ENCODE measurements at places on chromosomes 13 and 19.

DNA sequence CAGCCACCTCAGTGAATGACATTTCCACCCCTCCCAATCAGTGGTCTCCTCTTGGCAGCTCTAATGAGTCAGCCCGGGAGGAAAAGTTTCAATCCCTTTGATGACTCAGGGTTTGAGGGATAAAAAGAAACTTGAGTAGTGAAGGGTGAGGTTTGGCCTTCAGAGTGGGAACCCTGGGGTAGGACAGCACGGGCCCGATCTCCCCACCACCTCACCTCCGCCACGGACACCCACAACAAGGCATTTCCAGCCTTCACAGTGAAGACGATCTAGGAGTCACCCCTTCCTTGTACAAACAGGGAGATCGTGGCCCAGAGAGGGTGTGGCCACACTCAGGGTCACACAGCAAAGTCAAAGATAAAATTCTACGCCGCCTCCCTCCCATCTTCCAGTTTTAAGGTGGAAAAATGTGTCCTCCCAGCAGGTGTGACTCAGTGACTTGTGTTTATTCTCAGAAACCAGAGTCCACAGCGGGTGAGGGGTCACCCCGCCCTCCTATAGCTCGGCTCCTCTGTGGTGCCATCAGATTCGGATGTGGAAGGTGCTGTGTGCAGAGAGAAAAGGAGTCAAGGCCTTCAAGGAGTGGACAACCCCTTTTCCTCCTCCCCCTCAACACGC, 12.3 kb downstream of the CIB3 start:
- no peak for DNase-seq

DNA sequence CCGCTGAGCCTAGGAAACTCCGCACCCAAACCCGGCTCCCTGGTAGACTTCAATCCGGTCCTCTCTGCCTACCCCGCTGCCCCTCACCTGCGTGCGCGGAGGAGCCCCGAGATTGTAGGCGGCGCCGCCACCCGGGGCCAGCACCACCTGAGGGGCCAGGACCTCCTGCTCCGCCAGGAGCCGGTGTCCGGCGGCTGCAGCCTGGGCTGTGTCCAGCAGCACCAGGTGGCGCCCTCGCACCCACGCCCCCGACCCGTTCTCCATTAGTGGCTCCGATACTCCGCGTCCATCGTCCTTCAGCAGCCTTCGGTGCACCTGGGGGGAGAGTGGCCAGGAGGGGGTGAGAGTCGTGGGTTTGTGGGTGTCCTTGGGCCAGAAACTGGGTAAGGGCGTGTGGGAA, 18.5 kb downstream of the MAN2B1 start:
- DNase-seq: no peak

DNA sequence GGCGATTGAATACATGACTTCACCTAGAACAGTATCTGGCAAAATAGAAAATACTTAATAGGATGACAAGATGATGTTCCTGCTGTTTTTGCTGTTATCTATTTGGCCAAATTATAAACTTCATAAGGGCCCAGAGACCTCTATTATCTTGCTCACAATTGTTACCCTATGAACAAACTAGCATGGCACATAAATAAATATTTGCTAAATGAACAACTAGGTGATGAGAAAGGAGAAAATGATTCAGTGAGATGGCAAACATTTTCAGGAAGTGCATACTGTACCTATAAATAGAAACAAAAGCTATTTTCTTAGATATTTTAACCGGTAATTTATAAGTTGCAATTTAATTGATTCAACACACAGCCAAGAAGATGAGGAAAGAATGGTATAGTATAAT, 78.4 kb downstream of the FAM216B start:
- no peak for DNase-seq

- no peak for DNase-seq
Measured at GRCh38 chr13:107374038-107374437, 806.1 kb upstream of the ARGLU1 start.

DNA sequence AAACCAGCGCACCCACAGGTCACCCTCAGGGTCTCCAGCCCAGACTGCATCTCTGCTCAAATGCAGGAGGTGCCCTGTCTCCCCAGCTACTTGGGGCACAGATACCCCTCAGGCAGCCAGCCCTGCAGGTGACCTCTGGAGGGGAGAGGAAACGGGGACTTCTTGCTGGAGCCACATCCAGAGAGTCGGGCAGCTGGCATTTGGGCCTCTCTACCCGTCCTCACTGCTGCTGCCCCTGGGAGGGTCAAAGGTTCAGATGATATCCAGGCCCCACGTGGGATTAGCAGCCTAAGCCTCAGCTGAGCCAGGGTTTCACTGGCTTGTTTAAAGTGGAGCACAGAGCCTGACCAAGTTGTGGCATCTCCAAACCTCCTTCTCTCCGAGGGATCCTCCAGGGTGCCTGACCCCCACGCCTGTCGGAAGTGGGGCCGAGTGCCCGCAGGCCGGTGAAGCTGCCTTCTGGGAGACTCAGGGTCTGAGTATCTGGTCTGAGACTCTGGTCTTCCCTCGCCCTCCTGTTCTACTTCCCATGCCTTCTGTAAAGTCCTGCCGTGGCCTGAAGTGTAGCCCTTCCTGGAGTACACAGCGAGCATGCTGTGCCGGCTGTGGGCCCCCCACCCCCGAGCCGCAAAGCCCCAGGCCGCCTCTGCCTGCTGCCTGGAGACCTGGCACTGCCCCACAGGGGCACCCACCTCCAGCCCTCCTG, 2.1 kb downstream of the RASA3 start:
- DNase-seq: no peak

DNA sequence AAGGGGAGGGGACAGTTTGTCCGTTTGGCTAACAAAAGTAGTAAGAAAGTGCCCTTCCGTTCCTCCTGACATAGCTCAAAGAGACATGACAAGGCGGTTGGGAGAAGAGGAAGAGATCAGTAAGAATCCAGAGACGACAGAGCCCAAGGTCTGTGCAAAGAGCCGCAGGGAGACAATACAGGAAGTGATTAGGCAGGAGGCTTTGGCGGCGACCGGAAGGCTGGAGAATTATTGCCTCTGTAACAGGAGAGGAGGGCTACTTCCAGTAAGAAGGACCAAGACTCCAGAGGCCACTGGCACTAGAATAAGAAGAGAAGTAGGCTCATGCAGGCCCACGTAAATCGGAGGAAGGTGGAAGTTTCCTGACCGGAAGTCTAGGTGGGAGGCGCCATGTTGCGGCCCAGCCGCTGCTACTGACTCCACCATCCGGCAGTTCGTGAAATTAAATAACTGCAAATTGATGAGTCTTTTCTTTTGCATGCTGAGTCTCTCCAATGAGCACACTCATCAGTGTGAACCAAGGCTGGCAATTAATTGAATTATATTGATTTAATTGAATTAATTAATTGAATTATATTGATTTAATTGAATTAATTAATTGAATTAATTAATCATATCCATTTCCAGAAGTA, 9.9 kb downstream of the RFX2 start:
- no peak for DNase-seq

DNA sequence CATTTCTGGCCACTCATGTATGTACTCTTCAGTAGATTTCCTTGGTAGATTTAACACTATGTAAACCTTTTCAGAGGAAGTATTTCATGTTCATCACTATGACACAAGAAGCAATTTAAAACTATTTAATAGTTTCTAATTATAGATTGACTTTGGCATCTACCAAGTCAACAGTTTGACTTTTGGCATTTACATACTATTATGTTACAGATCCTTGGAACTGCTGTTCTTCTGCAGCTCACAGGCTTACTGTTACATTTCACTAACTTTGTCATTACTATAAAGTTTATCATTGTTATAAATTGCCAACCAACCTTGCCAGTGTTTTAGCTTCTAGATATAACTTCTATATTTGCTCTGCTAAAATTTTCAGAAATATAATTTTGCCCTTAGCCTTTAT, 18.7 kb downstream of the SUPT20H start:
- DNase-seq: no peak

- no peak for DNase-seq
Measured at GRCh38 chr19:50723069-50723468, at the start of gene CLEC11A. Gene CLEC11A, plus strand, starts transcription at chr19:50723364. Its CDS starts 162 bp downstream, at chr19:50723526.

- no peak for DNase-seq
Measured at GRCh38 chr13:59746291-59746962, 417.3 kb downstream of the DIAPH3 start.

GRCh38 chr13:78187781-78188180, 269.1 kb upstream of the EDNRB start:
- no peak for DNase-seq

DNA sequence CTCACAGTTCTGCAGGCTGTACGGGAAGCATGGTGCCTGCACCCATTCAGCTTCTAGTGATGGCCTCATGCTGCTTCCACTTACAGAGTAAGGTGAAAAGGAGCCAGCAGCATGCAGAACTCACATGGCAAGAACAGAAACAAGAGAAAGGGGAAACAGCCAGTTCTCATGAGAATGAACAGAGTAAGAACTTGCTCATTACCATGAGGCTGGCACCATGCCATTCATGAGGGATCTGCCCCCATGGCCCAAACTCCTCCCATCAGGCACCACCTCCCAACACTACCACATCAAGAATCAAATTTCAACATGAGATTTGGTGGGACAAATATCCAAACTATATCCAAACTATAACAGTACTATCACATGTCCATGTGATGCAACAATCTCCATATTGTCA, 72.1 kb downstream of the KATNAL1 start:
- no peak for DNase-seq

DNA sequence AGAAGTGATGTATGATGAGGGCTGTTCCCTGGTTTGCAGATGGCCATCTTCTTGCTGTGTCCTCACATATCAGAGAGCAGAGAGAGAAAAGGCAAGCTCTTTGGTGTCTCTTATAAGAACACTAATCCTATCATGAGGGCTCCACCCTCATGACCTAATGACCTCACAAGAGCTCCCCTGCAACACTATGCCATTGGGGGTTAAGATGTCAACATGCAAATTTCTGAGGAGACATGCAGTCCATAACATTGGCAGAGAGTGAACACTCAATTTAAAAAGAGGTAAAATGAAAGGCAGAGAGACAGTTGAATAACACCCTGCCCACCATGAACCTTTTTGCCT, 10.9 kb downstream of the FAM187B start:
- no peak for DNase-seq

DNA sequence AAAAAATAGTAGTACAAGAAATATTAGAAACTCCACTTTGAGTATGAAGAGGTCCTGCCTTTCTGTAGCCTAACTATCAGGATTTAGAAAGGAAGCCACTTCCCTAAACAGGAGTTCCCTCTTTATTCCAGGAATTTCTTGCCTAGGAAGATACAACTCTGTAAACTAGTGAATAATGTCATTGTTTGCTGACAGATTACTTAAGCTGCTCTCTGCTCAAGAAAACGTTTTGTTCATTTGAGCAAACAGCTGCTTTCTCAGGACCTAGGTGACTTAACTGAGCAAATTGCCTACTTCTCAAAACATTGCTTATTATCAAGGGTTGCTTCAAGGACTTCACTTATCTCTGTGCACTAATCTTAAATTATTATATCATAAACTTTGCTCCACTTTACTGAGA, 1419.4 kb upstream of the SLC10A2 start:
- no peak for DNase-seq

GRCh38 chr19:17424743-17425365, 5.0 kb downstream of the MVB12A start:
- DNase-seq: no peak

DNA sequence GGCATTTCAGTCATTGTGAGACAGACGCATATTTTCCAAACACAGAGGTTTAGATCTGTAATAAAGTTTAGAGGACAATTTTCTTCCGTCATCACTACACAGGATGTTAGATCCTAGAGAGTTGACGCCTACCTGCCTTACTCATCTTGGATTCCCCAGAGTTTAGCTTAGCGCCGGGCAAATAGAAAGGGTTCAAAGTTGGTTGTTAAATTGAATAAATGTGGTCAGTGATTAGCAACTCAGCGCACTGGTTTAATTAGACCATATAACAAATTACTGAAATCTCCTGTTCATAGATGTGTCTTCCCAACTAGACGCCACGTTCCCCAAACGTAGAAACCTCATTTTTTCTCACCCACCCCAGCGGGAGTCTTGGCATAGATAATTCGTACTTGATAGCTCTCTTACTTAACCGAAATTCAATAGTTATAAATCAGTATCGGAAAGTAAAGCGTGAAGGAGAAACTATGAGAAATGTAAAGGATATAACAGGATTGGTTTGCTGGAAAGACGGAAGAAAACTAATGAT, 726 bp upstream of the UFM1 start:
- DNase-seq: no peak

DNA sequence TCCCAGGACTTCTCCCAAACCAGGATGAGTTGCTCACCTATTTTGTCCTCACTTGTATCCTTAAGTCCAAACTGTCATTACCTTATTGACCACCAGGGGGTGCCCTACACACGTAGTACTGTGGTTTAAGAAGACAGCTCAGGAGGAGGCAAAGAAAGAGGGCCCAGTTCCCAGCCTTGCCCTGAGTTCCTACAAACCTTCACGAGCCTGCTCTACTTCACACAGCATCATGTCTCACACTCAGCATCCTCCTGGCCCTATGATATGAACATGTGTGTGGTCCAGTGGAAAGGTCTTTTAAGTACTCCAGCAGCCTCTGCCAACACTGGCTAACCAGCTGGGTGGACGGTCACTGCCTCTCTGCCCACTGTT, 8.1 kb upstream of the ZNF784 start:
- no peak for DNase-seq

DNA sequence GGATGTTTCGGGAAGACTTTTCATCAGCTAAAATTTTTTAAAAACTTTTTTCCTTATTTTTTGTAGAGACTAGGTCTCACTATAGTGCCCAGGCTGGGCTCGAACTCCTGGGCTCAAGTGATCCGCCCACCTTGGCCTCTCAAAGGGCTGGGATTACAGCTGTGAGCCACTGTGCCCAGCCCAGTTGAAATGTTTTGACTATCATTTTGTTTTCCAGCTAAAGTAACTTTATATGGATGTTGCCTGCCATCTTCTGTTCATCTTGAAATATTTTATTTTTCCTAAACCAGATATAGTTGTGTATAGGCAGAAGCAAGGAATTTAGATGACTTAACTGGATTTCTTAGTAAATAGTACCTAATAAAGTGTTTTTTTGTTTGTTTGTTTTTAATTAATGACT, 7.0 kb downstream of the CAB39L start:
- DNase-seq: no peak

- DNase-seq: no peak
Measured at GRCh38 chr19:6217752-6218334, 61.9 kb downstream of the MLLT1 start.

- DNase-seq: no peak
Measured at GRCh38 chr19:1524287-1524971, 552 bp downstream of the PLK5 start.

DNA sequence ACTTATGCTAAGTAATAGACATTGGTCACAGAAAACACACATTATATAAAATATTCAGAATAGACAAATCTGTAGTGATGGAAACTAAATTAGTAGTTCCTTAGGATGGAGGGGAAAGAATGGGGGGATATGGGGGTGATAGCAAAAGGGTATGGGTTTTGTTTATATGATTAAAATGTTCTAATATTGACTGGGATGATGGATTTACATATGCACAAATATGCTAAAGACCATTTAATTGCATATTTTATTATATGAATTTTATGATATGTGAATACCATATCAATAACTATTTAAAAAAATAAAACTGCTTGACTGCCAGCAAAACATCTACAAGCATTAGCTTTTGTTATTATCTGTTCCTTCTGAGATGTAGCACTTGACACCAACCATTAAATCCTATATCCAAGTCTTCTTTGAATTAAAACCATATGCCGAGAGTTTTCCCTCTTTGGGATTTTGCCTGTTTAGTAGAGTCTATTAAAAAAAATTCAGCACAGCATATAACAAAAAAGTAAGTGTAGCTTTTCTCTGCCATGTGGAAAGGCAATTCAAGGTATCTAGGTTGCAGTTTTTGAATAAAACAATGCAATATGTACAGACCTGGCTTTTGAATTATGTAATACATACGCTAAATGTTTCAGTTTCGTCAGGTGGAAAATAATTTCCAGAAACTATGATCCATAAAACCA, 2584.1 kb upstream of the PCDH20 start:
- no peak for DNase-seq

Data from cortex of kidney (tissue), 1 donor.